ENCODE measurements at places on chromosomes 6 and 20.

DNA sequence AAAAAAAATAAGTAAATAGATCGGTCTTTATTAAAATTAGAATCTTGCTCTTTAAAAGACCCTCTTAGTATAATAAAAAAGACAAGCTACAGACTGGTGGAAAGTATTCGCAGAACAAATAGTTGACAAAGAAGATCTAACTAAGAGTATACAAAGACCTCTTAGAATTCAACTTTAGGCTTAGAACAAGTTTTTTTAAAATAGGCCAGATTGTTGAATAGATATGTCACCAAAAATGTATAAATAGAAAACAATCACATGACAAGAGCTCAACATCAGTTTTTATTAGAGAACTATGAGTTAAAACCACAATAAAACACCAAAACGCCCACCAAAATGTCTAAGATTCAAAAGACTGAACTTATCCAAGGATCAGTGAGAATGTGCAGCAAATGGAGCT, 632.7 kb upstream of the PTCHD4 start:
- DNase-seq = no peak

- no peak for DNase-seq
These were observed 12.5 kb downstream of the RPS6KA2 start for GRCh38 chr6:166614589-166614988.

DNA sequence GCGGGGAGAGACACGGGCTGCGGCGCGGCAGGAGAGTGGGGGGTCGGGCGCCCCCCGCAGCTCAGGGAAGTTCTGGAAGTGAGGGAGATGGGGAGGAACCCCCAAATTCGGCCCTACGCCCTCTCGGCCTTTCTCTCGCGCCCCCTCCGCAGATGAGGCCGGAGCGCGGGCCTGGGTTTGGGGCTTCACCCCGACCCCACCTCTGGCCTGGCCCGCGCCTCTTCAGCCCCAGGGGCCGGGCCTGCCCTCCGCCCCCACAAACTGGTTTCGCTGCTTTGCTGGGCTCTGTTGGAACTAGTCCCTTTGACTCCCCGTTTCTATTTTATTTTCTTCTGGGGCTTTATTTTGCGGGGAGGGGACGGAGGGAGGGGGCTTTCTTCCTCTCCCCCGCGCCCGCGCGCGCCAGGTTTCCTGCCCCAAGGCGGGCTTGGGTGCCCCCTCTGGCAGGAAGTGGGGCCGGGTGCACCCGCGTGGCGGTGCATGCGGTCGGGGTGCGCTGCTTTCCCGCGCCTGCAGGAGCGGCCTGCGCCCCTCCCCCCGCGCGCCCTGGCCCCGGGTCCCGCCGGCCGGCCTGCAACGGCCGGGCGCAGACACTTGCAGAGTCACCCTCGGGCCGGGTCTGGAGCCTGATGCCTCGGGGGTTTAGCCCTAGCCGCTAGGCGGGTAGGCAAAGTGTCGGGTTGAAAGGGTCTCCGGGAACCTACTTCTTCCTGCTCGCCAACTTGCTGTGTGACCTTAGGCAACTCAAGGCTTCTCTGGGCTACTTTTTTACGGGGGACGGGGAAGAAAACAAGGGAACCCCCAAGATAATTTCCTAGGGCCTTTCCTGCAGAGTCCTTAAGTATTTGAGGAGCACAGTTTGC, 1.3 kb downstream of the HMGA1 start:
- peak; percentile 43 for DNase-seq

DNA sequence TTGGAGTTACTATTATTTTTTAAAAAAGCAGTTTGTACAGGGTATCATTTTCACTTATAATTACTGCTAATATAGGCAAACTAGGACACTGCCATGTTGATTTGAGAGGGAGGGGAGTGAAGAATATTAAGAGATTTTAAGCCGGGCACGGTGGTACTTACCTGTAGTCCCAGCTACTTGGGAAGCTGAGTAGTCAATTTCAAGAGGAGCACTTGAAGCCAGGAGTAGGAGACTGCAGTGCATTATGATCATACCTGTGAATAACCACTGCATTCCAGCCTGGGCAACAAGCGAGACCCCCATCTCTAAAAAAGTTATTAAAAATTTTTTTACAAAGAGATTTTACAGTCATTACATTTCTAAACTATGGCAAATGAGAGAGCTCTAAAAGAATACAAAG, 35.7 kb downstream of the ADAT2 start:
- DNase-seq = no peak

GRCh38 chr20:7859356-7859802, 80.9 kb downstream of the HAO1 start:
- DNase-seq = peak; percentile 74

GRCh38 chr6:138563650-138564049, 64.4 kb upstream of the NHSL1 start:
- no peak for DNase-seq

- DNase-seq = peak; percentile 59
These were observed 336.6 kb downstream of the CDH4 start for GRCh38 chr20:61588411-61589385.

GRCh38 chr6:91328241-91328640, 741.4 kb upstream of the MAP3K7 start:
- no peak for DNase-seq

GRCh38 chr6:132742495-132742894, 15.2 kb downstream of the VNN2 start:
- DNase-seq = no peak

GRCh38 chr6:150458579-150458978, 89.8 kb downstream of the IYD start:
- no peak for DNase-seq

DNA sequence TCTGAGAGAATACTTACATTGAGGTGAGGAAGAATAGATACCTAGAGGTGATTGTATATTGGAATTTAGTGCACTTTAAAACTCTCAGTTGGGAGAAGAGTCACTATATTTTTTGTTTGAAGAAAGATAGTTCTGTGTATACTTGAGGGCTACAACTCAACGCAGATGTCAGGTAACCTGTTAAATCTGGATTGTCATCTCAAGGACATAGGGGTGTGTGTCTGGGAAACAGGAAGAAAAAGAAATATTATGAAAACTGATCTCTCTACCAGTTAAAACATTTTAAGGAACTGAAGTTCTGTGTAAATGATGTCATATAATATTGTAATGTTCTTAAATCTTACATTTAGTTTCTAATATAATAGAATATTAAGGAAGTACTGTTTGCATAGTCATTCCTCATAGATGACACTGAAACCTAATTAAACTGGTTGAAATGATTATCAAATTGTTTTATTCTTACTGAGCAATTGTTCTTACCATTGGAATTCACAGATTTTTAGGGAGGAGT, 86.2 kb downstream of the SMAP1 start:
- no peak for DNase-seq

DNA sequence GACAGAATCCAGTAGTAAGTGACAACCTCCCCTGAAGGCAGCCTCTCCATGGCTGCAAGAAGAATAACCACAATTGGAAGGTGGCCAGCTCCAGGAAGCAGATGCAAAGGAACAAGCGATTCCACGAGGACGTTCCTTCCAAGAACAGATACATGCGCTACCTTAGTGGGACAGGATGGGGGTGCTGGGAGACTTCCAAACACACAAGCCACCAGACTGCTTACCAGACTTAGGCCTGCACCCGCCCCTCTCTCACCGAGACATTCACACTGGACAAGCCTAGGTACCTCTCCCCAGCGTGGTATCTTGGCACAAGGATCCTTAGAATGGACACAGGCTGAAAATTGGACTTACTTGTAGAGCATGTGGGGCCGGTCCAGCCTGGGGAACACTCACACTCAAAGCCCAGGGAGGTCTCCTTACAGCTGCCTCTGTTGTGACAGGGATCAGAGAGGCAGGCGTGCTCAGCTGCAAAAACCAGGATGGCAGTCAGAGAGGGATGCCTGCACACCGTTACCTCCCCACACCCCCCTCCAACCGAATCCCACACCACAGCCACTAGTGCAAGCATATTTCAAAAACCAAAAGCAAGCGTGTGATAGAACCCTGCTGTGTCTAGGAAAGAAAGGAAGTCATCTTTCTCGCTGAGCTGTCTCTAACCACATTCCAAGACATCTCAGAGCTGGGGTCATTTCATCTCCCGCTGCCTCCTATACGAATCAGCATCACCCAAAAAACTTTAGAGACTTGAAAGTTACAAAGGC, 22.4 kb downstream of the JAG1 start:
- peak; percentile 52 for DNase-seq

DNA sequence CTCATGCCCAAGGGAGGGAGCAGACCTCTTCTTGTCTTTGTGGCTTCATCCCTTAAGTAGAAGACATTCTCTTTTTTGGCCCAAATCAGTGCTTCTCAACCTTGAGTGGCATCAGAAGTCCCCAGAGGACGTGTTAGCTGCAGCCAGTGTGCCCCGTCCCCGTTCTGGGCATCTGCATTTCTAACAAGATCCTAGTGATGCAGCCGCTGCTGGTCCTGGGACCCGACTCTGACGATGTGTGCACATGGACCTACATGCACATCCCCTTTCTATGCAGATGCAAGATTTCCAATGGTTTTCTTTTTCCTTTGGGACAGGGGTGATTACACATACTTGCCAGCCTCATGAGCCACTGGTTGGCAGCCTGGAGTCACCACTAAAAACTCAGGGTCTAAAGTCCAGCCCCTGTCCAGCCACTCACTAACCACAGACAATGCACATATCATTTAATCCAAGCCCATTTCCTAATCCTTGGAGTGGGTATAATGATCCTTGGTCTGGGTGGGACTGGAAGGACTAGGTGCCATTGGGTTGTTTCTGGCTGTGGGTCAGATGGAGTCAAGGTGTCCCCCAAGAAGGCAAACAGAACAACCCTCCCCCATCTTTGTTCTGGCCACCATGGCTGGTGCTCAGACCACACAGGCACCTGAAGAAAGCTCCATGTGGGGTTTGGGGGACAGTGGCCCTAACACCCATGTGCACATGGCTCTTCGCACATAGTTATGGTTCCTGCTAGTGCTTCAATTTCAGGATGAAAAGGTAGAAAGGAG, 6.4 kb downstream of the ACSS1 start:
- DNase-seq = no peak

DNA sequence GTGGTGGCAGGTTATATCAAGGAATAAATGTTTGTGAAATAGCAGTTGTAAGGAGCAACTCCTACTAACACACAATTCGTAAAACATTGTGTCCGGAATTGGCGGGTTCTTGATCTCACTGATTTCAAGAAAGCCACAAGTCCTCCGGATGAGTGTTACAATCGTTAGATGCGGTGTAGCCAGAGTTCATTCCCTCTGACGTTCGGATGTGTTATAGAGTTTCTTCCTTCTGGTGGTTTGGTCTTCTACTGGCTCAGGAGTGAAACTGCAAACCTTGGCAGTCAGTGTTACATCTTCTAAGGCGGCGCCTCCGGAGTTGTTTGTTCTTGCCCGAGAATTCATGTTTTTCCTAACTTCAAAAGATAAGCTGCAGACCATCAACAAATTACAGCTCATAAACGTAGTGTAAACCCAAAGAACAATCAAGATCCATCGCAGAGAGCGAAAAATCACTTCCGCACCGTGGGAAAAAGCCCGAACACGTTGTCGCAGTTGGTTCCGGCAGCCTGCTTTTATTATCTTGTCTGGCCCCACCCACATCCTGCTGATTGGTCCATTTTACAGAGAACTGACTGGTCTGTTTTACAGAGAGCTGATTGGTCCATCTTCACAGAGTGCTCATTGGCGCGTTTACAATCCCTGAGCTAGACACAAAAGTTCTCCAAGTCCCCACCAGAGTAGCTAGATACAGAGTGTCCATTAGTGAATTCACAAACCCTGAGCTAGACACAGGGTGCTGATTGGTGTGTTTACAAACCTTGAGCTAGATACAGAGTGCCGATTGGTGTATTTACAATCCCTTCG, 58.2 kb downstream of the TRIM27 start:
- peak; percentile 57 for DNase-seq

GRCh38 chr20:45581702-45582101, 2.6 kb upstream of the WFDC8 start:
- no peak for DNase-seq
